ENCODE measurements at places on chromosomes 6 and 20.

DNA sequence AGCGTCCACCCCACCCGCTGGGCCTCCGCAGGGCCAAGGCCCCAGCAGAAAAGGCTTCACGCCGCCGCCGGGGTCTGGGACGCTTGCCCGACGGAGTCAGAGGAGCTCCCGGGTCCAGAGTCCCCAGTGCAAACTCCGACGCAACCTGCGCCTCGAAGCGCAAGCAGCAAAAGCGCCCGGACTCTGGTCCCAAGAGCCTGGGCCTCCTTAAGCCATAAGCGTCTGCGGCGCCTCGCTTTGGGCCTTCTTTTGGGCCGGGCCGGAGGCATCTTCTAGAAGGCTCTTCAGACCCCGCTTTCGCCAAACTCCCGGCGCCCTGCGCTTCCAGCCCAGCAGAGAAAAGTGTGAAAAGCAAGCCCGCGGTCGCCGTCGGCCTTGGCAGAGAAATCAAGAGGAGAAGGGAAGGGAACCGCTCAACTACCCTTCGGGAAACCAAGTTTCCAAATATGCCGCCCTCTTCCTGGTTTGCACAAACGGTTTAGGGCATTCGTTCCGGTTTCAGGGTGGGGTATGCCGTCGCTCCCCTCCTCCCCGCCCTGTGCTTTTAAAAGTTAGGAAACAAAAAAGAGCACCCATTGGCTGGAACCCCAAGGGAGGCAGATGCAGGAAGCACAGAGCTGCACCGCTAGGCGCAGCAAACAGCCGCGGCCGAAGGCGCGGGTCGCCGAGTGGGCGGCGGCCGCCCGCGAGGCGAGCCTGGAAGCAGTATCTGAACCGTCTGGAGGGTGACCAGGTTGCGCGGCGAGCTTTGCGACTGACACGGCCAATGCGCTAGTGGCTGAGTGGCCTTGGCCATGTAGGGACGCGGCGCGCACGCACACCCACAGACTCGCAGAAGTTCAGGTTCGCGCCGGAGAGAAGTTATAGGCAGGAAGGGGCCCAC lies 1.2 kb downstream of the TBX18 start:
- DNase-seq, result no peak

- no peak for DNase-seq
These were observed 26.8 kb downstream of the EYS start for GRCh38 chr6:65680232-65680631.

- DNase-seq, result no peak
These were observed 17.2 kb downstream of the KLHL31 start for GRCh38 chr6:53648184-53648943.

- no peak for DNase-seq
These were observed 186.6 kb downstream of the CENPW start for GRCh38 chr6:126526547-126526946.

- no peak for DNase-seq
These were observed 26.9 kb upstream of the STXBP5 start for GRCh38 chr6:147177286-147177685.

DNA sequence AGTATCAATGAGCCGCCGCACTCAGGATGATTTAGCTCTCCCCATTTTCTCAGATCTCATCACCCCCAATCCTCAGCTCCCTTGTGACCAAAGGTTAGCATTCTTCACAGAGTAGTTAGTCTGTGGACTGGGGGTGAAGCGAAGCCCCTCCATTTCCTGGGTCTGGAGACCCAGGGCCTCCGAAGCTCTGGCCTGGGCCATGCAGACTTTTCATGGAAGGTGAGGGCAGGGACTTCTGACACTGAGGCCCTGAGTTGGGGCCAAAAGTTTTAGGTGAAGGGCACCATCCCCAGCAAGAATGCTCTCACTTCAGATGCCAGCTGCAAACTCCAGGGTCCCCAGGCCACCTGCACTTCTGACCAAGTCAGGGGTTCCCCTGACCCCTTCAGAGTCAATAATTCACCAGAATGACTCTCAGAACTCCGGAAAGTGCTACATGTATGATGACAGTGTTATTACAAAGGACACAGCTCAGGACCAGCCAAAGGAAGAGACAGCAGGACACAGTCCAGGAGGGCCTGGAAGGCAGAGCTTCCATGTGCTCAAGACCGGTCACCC lies 65.7 kb upstream of the DUSP22 start:
- peak; percentile 54 for DNase-seq

DNA sequence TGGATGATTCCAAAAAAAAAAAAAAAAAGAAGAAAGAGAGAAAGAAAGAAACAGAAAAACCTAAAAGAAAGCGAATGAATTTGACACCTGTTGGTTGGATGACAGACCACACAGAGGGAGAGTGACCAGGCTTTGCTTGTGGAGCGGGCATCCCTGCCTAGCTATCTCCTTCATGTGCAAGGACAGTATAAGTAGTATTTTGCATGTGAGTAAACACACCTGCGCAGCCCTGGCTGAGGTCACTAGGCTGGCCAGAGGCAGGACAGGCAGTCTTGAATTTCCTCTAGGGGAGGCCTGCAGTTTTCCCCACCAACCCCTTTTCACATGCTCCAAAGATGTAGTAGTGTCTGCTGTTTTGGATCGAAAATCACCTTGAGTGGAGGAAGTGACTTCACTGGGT lies 126.4 kb downstream of the CCDC170 start:
- DNase-seq, result no peak

GRCh38 chr6:156695742-156696141 lies 81.4 kb upstream of the ARID1B start:
- DNase-seq, result no peak

GRCh38 chr6:158311193-158311592 lies 1.1 kb upstream of the TULP4 start:
- DNase-seq, result no peak

DNA sequence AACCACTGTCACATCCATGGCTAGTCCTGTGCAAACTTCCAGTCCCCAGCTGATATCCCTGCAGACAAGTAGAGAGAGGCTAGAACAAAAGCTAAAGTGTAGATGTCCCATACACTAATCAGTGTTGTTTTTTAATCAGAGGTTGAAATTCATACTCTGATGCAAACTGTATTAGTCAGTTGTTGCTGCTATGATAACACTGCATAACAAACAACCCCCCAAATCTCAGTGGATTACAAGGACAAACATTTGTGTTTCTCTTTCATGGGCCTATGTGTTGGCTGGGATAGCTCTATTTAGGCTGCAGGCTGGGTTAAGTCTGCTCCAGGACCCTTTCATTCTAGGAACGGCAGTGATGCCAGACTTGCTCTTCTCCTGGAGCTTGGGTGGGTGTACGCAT lies 26.8 kb downstream of the BNIP5 start:
- no peak for DNase-seq

DNA sequence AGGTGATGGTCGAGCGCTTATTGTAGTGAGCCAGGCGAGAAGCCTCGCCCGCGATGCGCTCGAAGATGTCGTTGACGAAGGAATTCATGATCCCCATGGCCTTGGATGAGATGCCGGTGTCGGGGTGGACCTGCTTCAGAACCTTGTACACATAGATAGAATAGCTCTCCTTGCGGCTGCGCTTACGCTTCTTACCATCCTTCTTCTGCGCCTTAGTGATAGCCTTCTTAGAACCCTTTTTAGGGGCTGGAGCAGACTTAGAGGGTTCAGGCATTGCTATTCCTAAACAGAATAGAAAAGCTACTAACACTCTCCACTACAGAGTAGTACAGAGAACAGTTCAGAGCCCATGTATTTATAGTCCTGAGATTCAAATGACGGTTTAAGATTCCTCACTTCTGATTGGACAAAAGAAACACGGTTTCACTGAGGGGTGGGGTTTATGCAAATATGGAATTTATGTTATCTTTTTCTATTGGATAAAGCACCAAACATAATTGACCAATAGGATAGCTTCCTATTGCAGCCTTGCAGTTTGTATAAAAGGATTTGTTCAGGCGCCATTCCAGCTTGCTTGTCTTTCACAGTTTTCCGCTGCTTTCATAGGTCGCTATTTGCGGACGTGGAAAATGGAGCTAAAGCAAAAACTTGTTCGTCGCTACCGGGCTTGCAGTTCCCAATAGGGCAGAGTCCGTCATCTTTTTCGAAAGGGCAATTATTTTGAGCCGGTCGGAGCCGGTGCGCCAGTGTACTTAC lies 43.7 kb upstream of the HFE start:
- peak; percentile 87 for DNase-seq

DNA sequence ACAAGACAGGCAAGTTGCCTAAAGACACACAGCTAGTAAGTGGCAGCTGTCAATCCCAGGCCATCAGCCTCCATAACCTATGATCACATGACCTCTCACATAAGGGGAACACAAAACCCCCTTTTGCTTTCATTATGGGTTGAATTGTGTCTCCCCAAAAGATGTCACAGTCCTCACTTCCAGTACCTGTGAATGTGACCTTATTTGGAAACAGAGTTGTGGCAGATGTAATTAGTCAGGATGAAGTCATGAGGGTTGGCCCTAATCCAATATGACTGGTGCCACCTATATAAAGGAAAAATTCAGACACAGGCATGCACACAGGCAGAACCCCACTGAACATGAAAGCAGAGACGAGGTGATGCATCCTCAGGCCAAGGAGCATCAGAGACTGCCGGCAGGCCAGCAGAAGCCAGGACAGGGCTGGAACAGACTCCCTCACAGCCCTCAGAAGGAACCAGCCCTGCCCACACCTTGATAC lies 33.6 kb downstream of the GFOD1 start:
- peak; percentile 73 for DNase-seq

DNA sequence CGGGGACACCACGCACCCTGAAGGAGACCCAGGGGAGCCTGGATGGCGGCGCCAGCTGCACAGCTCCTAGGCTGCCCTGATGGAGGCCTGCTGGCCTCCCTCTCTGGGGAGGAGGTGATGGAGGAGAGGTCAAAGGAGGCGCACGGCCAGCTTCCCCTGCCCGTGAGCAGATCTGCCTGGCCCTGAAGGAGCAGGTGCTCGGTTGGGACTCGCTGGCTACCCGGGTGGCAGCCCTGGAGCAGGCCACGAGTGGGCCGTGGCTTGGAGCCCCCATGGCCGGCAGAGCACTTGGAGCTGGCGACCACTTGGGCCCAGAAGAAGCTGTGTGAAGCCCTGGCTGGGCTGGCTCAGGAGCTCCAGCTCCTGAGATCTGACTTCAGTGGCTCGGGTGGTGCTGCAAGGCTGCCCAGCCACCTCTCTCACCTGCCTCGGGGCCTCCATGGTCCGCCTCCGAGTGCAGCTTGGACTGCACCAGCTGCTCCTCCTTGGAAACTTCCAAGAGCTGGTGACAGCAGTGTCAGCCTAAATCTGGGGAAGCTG lies 7.5 kb upstream of the RAET1E start:
- DNase-seq, result peak; percentile 21

- no peak for DNase-seq
These were observed 64.0 kb downstream of the NCR2 start for GRCh38 chr6:41399424-41399823.

DNA sequence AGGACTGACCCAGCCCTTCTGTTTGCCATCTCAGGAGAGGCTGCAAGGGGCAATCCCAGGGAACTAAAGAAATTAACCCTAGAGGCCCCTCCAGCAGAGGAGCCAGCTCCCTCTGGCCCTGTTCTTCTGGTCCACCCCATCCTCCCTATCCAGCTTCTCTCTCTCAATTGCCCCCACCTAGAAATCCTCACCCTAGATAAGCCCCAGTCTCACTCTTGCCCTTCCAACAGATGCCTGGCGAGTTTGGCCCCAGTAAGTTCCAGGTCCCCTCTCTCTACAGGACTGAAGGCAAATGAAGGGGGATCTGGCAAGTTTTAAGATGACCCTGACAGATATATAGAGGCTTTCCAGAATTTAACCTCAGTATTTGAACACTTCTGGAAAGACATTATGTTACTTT lies 134.0 kb downstream of the THBS2 start:
- no peak for DNase-seq

GRCh38 chr6:152954443-152954842 lies 28.4 kb downstream of the FBXO5 start:
- no peak for DNase-seq

GRCh38 chr20:25018425-25018824 lies 25.9 kb upstream of the APMAP start:
- DNase-seq, result no peak

DNA sequence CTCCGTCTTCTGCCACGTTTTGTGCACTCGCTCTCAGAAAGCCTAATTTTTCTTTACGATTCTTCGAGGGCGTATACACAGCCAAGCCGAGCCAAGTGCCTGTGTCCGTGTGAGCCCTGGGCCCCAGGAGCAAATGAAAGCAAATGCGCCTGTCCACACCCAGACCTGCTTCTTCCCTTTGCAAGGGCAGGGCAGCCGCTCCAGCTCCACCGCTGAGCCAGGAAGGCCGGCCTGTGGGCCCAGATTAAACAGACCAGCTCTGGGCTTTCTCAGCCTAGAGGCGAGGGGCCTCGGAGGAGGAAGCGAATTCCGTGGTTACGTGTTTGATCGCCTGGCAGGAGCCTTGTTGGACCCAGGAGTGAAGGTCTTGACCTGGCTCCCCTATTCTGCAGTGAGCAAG lies 184.6 kb downstream of the SMOC2 start:
- DNase-seq, result no peak

- no peak for DNase-seq
These were observed 240.5 kb downstream of the TTLL2 start for GRCh38 chr6:167565388-167565787.

- peak; percentile 76 for DNase-seq
These were observed 146.4 kb downstream of the AKAP7 start for GRCh38 chr6:131281471-131282270.

DNA sequence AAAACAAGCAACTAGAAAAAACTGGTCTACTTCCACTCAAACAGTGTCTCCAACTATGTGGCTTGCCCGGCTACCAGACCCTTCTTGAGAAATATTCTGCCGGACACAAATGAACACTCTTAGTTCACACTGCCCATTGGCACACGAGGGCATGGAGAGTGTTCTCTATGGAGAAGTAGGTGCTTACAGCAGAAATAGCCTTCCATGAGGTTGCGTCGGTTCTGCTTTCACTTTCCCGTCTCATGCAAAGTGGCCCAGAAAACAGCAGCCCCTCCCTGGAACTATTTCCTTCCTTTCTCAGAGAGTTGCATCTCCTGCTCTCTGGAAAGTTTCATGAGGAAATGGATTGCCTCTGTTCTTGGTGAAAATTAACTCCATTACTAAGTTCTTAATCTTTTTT lies 9.5 kb upstream of the HLA-DOA start:
- DNase-seq, result no peak
